ENCODE measurements at places on chromosomes 1 and 21. TPM values are rescaled to one million over a fixed set of nuclear protein-coding genes. Genes with fewer than 3 reads are reported as not detected.

GRCh38 chr1:53629101-53629691 is 109.8 kb downstream of the GLIS1 start:
- DNase-seq = peak; percentile 14

DNA sequence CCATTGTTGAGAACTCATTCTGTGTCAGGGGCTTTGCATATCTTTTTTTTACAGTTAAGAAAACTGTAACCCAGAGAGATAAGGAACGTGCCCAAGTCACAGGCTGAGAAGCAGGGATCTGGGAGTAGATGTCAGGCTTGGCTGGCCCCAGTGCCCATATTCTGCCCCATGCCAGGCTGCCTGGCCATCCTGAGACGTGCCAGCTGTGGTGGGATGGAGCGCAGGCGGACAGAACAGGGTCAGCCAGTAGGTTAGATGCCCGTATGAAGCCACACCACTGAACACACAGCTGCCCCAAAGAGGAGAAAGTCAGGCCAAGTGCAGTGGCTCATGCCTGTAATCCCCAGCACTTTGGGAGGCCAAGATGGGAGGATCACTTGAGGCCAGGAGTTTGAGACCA is 55.9 kb downstream of the SLC66A1 start:
- no peak for DNase-seq

GRCh38 chr1:81806432-81806770 is 5.7 kb downstream of the ADGRL2 start:
- no peak for DNase-seq

DNA sequence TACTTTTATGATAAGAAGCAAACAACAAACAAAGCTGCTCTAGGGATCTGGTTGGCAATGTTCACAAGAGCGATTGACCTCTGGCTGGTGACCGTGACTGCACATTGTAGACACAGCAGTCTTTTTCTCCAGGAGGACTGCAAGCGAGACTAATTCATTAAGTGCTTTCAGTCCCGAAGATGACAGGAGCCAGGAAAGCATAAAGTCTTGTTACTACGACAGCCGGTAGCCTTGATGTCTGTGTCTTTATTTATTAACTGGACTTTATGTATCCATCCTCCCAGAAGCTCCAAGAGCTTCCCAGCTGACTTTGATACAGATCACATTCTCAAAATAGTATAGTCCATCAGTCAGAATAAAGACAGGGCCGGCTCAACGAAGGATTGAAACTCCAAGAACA is 18.2 kb downstream of the FAM163A start:
- no peak for DNase-seq

- DNase-seq = peak; percentile 99
Observed at GRCh38 chr1:154974102-154974807, at the start of gene CKS1B. Gene CKS1B, plus strand, starts transcription at chr1:154974681. Its CDS starts 65 bp downstream, at chr1:154974746.

DNA sequence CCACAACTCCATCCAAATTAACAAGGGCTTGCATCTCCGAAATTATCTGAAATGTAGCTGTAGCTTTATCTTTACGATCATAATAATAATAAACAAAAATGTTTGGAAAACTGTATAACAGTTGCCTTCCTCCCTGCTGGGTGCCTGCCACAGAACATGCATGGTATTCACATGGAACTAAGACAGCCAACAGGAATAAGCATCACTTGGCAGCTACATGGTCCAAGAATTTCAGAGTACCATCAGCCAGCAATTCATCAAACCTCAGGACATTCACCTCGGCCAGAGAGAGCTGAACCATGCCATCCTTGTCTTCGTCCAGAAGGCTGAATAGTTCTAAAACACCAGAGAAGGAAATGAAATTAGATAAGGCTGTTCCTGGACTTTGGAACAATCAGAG is 122.7 kb downstream of the CAPN8 start:
- DNase-seq = no peak

GRCh38 chr1:160438935-160439334 is 38.6 kb downstream of the VANGL2 start:
- DNase-seq = no peak

DNA sequence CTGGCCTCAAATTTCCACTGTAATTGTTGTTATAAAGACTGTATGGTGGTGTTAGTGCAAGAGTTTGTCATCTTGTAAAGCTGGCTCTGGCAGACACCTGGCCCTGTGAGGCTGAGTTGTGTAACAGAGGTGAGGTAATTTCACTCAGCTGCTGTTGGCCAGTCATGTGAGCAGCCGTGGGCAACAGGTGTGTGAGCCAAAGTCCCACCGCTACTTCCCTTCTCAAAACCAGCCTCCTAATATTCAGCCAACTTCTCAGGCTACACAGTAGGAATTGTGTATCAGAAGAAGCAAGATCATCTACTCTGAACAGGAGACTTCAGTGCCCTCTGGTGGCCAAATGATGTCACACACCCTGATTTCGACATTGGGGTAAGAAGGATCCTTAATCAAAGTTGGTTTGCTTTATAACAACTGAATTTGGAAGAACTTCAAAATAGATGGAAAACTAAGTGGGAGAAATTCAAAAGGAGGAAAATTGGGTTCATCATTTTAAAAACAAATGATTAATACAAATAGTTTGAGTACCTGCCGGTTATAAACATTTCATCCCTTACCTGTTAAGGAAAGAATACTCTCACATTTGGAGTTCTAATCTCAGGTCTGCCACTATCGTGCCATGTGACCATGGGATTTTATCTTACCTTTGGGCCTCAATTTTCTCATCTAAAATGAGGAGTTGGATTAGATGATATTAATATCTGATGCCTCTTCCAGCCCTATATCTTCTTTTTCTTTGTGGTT is 2.6 kb upstream of the CREG1 start:
- DNase-seq = peak; percentile 73

- no peak for DNase-seq
Observed at GRCh38 chr1:60874718-60875117, 207.6 kb upstream of the NFIA start.

GRCh38 chr1:11650331-11650991 is 3.8 kb downstream of the FBXO2 start:
- peak; percentile 86 for DNase-seq

DNA sequence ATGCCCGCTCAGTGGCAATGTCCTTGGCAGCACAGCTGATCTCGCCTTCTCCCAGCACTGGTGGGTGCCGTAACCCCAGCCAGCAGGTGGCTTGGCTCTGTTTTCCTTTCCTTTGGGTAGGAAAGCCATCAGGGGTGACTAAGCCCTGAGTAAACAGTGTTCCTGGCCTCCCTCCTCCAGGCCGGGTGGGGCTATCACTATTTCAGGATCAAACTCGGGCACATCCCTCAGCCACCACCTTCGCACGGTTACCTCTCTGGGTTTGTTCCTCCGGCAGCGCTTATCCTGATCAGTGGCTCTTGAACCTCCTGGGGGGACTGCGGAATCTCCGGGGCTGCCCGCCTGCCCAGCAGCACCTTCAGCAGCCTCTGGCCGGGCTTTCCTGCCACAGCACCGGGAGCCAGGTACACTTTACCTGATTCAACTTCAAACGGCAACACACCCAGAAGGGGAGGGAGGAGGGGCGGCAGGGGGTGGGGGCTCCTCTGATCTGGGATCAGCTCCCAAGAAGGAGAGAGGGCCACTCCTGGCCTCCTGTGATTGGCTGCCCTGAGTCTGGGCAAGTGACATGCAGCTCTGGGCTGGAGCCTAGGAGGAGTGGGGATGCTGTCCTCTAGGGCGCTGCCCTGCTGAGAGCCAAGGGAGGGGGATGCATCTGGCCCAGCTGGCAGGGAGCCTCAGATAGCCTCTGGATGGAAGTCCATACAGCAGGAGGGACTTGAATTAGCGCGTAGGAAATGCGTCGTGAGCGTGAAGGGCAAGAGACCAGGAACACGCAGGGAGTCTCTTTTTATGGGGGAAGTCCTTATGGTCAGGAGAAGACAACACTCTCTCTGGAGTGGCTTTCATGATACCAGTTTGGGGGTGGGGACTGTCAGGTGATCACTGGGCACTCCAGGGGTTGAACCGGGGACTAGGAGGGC is at the start of gene ASCL5:
TSS of gene ASCL5 (minus strand) at position 353 of the 923 bp plus-strand sequence. CDS start 11,812 bp downstream, outside the sequence.
- DNase-seq = peak; percentile 91

GRCh38 chr1:238318294-238319110 is 427.8 kb upstream of the ZP4 start:
- DNase-seq = no peak

DNA sequence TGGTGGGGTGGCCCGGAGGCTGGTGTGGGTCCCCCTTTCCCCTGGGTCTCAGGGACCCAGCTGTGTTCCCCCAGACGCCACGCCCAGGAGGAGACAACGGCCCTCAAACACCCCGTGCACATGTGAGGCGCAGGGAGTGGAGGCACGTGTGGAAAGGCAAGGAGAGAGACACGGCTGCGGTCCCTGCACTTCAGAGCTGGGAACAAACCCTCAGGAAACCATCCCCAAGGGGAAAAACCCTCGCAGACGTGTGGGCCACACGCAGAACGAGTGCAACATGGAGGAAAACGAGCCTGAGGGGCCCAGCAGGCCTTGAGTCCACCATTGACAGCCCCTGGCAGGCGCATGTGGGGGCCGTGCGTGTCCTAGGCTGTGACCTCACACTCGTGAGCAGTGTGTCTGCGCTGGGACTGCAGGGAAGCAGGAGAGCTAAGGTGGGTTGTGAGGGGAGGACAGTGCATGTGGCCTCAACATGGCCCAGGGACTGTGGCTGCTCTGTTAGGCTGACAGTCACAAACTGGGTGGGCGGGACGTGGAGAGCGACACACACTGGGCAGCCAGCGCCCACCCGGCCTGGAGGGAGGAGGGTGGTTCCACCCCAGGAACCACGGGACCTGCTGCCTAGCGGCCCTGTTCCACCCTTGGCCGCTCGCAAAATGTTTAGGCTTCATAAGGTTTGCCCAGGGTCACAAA is 20.0 kb downstream of the ITGB2 start:
- DNase-seq = no peak

DNA sequence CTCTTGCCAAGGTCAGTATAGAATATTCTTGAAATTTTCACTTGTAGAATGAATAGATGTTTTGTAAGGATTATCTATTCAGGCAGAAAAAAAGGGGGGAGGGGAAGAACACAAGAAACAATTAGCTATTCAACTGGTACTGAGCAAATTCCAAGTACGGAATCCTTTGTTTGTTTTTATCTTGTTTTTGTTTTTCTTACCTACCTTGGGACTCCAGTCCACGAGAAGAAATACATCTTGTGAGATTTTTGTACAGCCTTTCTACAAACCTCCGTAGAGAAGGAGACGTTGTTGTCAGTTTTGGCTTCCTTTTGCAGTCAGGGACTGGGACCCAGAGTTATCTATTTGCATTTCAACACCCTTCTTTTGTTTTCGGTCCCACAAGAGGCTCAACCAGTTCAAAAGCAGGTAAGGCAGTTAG is 36.0 kb downstream of the ZNF281 start:
- no peak for DNase-seq

DNA sequence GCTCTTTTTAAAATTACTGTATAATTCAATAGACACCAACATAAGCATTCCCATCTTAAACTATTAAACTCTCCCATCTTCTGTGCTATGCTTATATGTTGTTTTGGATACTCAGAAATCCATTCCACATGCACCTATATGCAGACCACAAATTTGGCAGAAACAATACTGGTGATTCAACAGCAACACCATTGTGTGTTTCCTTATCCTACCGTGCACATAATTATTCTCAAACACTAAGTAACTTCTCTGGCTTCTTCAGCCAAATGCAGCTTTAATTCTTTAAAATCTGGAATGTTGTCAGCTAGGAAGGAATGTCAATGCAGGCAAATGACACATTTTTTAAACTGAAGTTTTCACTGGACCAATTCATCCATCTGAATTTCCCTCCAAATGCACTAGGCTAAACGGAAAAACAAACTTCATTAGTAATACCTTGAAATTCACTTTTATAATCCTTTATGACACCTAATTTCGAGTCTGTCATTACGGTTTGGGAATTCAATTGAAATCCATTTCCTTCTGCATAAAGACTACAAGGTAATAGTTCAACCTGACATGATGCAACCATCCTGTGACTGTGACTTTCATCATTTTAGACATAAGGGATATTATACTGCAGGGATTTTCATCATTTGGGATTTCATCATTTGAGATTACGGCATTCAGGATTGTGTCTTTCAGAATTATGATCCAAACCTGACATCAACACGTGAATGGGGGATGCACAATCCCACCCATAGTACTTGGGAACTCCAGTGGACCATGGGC is 308.5 kb downstream of the LTN1 start:
- no peak for DNase-seq

DNA sequence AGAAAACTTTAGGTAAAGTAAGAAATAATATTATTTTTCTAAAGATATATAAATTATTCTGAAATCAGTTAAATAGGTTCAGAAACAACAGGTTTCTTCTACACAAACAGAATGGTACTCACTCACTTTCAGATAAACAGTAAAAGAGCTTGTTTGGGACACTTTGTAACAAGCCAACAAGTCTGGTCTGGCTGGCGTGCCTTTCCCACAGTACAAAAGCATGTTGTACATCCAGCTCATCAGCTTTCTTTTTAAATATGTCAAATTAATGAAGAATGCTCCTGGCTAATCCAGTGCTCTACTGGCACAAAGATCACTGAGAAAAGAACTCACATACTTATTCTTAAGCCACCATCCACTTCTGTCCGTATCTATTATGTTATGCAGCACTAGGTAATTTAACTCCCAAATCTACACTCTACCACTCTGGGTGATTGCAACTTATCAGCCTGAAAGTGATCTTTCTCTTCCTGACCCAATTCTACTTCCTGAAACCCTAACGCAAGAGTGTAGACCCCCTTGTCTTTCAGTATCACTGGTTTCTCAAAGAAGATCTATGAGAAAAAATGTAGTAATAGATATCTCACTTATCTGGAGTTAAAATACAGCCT is 32.6 kb downstream of the TRIT1 start:
- no peak for DNase-seq

- no peak for DNase-seq
Observed at GRCh38 chr1:177340601-177341067, 169.9 kb downstream of the BRINP2 start.

DNA sequence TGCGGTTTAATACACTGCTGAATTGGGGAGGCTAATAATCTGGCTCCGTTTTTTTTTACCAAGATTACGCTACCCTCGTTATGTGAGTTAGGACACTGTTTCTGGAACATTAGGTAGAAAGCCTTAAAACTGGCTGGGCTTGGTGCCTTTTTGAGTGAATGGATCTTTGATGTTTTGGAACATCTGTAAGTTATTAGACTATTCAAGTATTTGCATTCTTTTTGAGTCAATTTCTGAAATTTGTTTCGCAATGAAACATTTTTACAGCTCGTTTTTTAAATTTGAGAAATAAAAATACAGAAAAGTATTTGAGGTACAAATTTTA is 106.9 kb downstream of the LTN1 start:
- DNase-seq = no peak

DNA sequence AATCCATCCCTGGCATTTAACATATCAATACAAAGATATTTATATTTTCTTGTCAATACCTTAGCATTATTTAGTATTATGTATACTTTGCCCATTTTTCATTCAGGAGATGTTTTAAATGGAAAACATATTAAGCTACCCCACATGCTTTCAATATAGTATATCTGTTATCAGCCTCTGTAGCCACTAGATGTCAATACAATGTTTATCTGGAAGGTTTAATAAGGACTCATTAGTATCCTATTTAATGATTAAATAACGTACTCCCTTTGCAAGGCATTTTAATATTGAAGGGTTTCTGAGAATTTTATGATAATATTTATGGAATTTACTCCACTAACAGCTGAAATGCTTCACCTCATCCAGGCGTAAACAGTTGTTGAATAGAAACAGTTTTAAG is 329.5 kb upstream of the ADGRL2 start:
- no peak for DNase-seq

- DNase-seq = no peak
Observed at GRCh38 chr1:1437033-1437903, 1.8 kb downstream of the VWA1 start.

The GNAT2 gene
- not detected for total RNA-seq

The KCNJ15 gene
- total RNA-seq = not detected

The SNAPIN gene
- total RNA-seq = 29.0 TPM

The CRTC2 gene
- 44.7 TPM for total RNA-seq

The SDC3 gene
- total RNA-seq = 25.9 TPM

The DYNLT5 gene
- total RNA-seq = 0.86 TPM

The LEFTY2 gene
- 16.3 TPM for total RNA-seq

The TMEM69 gene
- 29.1 TPM for total RNA-seq

The B3GALNT2 gene
- total RNA-seq = 30.9 TPM
